ENCODE measurements at places on chromosomes 2 and 18.

DNA sequence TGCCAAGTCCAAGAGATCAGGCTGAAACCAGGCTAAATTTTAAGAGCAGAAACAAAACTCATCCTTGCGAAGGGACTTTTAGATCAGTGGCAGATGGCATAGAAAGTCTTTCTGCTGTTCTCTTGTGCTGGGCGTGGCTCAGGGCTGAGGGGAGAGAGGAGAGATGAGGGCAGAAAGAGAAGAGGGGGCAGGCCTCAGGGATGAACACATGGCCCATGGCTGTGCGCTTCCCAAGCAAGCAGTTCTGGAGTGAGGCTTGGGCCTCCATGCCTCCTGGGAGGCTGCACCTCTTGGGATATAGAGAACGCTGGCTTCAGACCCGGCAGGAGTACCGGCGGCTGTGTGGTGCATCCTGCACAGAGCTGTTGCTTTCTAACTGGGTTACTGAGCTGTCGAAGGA lies 41.0 kb downstream of the HPCAL1 start:
- DNase-seq, result no peak
- H3K36me3 ChIP-seq, result peaks cover 2% of the 10 kb centered on the region
- H3K27me3 ChIP-seq, result no peaks in the 10 kb centered on the region
- peaks cover 26% of the 10 kb centered on the region for H3K4me1 ChIP-seq
- H3K4me3 ChIP-seq, result no peak overlapping the region
- H3K27ac ChIP-seq, result no peak overlapping the region

GRCh38 chr18:54717673-54718407 lies 110.4 kb upstream of the RAB27B start:
- peaks cover 2% of the 10 kb centered on the region for H3K4me1 ChIP-seq
- H3K27ac ChIP-seq, result no peak overlapping the region
- no peak overlapping the region for H3K4me3 ChIP-seq
- no peaks in the 10 kb centered on the region for H3K27me3 ChIP-seq
- no peaks in the 10 kb centered on the region for H3K36me3 ChIP-seq

DNA sequence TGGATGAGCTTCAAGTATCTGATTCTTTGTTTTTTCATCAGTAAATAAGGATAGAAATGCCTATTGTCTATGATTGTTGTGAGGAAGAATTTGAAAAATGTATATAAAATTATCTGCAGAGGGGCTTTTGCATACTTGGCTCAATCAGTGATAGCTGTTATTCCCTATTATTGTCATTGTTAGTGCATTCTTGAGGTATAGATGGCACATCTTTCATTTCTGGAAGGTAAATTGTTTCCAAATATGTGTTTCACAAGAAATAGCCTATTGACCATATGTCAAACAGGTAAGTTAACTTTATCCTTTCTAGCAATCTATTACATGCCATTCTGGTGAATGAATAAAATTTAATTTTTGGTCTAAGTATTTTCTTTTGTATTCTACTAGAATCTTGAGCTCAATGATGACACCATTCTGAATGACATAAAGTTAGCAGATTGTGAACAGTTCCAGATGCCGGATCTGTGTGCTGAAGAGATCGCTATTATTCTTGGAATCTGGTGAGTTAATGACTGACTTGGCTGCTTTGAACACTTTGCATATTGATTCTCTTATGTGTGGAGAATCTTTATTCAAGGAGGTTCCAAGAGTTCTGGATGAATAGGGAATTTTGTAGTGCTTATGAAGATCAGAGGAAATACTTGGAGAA lies 44.2 kb downstream of the TTC27 start:
- no peak overlapping the region for H3K4me3 ChIP-seq
- H3K27me3 ChIP-seq, result no peaks in the 10 kb centered on the region
- peaks cover 19% of the 10 kb centered on the region for H3K36me3 ChIP-seq
- no peak overlapping the region for H3K27ac ChIP-seq
- DNase-seq, result no peak

GRCh38 chr2:178315488-178315948 lies 121.2 kb downstream of the OSBPL6 start:
- H3K4me3 ChIP-seq, result no peak overlapping the region
- no peaks in the 10 kb centered on the region for H3K4me1 ChIP-seq
- no peak for DNase-seq

GRCh38 chr2:10558281-10559030 lies 110.3 kb upstream of the ODC1 start:
- no peaks in the 10 kb centered on the region for H3K36me3 ChIP-seq
- peaks cover 4% of the 10 kb centered on the region for H3K4me1 ChIP-seq
- no peak overlapping the region for H3K4me3 ChIP-seq
- H3K27ac ChIP-seq, result no peak overlapping the region
- no peaks in the 10 kb centered on the region for H3K27me3 ChIP-seq
- DNase-seq, result no peak

DNA sequence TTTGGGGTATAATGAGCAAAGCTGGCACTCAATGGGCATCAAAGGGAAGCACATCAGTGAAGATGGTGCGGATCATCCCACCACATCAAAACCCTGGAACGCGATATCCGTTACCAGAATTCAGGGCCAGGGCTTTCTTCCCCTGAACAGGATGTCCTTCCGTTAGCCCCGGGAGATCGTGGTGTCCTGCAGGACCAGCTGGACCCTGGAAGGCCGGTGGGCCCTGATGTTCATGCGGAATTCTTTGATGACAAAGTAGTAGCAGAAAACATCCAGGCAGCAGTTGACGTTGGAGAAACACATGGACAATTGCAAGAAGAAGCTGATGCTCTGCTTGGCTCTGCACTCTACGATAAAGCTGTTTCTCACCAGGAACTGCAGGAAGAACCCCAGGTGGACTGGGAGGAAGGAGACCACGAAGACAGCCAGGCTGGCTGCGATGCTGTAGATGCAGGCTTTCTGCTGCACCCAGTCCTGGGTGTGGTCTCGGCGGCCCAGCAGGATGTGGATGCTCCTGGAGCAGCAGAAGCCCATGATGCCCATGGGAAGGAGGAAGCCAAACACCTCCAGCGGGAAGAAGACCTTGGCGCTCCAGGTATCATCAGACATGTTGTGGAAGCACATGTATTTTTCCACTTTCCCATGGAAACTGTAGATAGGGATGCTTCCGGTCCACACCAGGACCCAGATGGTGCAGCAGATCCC lies 15.0 kb downstream of the GPR55 start:
- no peaks in the 10 kb centered on the region for H3K36me3 ChIP-seq
- peaks cover 19% of the 10 kb centered on the region for H3K4me1 ChIP-seq
- H3K27me3 ChIP-seq, result peaks cover 5% of the 10 kb centered on the region

DNA sequence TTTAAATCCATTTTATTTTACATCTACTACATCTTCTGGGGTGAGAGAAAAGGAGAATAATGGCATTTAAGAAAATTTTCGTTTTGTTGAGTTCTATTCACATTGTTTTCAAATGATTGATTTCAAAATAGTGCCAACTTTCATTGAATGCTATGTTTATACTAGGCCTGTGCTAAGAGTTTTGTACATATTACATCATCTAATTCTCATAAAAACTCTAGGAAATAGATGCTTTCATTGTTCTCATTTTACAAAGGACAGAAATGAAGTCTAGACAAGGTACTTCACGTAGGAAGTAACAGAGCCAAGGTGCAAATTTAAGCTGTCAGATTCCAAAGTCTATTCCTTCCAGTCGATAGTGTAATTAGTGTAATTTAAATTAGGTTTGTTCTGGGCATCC lies 402.8 kb upstream of the UBE2E3 start:
- no peaks in the 10 kb centered on the region for H3K36me3 ChIP-seq
- DNase-seq, result no peak
- H3K4me3 ChIP-seq, result no peak overlapping the region
- H3K27ac ChIP-seq, result no peak overlapping the region

GRCh38 chr2:133197156-133197555 lies 371.1 kb downstream of the NCKAP5 start:
- no peak overlapping the region for H3K4me3 ChIP-seq
- DNase-seq, result no peak
- H3K27ac ChIP-seq, result no peak overlapping the region
- no peaks in the 10 kb centered on the region for H3K27me3 ChIP-seq
- H3K36me3 ChIP-seq, result no peaks in the 10 kb centered on the region

DNA sequence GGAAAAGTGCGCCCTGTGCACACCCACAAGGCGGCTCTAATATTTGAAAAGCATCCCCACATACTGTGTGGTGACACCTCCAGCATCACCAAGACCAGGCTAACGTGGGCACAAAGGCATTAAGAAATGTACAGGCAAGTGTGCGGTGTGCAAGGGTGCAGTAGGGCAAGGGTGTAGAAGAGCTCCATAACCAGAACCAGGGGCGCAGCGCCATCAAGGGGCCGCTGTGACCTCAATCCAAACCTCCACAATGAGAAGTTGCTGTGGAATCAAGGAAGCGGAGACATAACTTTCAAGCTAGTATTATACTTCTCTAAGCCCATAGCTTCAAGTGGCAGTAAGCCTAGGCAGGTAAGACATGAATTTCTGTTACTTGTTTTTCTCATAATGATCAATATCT lies 13.0 kb downstream of the L3MBTL4 start:
- H3K27me3 ChIP-seq, result no peaks in the 10 kb centered on the region
- H3K27ac ChIP-seq, result no peak overlapping the region
- no peaks in the 10 kb centered on the region for H3K4me1 ChIP-seq
- no peak for DNase-seq
- H3K36me3 ChIP-seq, result no peaks in the 10 kb centered on the region
- H3K4me3 ChIP-seq, result no peak overlapping the region

- H3K27ac ChIP-seq, result no peak overlapping the region
- H3K27me3 ChIP-seq, result no peaks in the 10 kb centered on the region
- H3K4me1 ChIP-seq, result peaks cover 8% of the 10 kb centered on the region
- DNase-seq, result no peak
- H3K36me3 ChIP-seq, result no peaks in the 10 kb centered on the region
These were observed 26.9 kb downstream of the SNORC start for GRCh38 chr2:232896720-232897597.

Measured in mesenchymal stem cell (in vitro differentiated cells and primary cell).